ENCODE measurements at places on chromosomes 12 and 14.

DNA sequence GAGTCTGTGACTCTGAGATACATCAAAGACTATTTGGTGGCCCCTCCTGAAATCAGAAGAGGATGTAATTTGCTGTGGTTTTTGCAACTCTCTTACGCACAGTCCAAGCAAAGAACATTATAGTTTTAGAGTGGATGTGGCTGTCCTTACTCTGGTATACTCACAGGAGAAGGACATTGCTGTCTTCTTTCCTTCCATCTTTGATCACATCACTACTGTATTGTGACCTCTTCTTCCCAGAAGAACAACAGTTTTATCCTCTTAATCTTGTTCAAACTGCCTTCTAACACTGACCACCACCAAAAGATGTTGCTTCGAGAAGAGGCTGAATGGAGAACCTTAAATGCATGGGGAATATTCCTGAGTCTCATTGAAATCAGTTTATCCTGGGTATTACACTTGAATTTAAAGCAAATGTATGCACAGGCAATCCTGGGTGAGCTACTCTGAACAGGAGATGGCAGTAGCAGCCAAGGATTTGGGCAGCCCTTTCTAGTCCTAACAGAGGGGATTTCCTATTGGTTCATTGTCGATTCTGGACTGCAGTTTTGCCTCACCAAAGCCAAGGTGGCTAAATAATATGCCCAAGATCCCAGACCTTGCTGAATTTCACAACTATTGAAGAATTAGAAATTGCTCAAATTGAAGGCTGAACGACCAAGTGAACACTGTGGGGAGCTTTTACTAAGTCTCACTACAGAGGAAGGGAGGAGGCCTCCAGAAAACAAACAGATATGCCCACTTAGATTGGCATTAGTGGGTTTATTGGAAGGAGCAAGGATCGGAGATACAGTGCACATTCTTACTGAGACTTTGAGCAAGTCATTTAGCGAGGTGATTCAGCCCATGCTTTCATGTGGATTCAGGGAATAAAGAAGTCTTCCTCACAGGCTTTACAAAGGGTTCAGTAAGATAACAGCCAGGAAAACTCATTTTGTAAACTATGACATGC, 282.8 kb downstream of the PAWR start:
- no peak for DNase-seq

DNA sequence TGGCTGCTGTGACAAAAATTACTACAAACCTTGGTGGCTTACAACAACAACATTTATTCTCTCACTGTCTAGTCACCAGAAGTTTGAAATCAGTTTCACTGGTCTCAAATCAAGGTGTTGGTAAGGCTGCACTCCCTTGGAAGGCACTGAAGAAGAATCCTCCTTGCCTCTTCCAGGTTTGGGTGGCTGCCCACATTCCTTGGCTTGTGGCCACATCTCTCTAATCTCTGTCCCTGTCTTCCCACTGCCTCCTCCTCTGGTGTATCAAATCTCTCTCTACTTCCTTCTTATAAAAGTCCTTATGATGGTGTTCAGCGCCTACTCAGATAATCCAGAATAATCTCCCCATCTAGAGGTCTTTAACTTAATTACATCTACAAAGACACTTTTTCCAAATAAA, 31.0 kb downstream of the PLCZ1 start:
- no peak for DNase-seq

GRCh38 chr12:127294651-127295210, 972.2 kb upstream of the TMEM132C start:
- peak; percentile 61 for DNase-seq

DNA sequence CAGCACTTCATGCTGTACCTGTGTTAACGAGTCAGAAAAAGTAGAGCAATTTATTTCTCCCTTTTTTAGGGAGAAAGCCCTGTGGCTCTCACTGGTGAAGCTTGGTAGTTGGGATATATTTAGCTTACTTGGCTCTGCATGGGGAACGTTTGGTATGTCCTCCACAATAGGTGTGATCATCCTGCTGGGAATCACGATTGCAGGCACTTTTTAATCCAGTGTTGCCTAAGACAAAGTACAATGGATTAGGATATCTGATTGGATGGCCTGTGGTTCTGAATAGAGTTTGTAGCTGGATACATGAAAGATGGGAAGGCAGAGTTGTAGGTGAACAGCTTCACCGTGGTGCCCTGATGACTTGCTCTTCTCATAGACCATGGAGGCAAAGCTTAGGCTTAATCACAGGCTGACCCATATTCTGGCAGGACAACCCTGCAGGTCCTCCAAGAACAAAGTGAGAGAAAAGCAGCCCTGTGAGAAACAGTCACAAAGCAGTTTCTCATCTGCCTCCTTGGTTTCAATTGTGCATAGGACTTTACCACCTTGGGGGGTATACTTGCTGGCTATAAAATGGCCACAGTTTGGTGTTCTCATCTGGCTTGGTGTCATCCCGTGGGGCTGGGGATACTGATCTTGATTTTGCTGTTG, 7.5 kb downstream of the RESF1 start:
- no peak for DNase-seq

DNA sequence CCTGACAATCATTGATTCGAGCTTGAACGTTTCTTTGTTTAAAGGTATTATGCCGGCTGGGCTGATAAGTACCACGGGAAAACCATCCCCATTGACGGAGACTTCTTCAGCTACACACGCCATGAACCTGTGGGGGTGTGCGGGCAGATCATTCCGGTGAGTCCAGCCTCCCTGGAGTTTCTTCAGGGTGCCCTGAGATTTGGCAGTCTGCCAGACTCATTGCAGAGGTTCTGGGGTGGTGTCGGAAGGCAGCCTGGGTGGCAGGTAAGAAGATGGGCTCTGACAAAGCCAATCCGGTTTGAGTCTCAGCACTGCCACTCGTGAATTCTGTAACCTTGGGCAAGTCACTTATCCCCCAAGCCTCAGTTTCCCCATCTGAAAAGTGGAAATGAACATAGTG, 23.0 kb downstream of the ALDH2 start:
- DNase-seq, result no peak

- DNase-seq, result no peak
Observed at GRCh38 chr14:104724981-104725771, 1.1 kb downstream of the ADSS1 start.

DNA sequence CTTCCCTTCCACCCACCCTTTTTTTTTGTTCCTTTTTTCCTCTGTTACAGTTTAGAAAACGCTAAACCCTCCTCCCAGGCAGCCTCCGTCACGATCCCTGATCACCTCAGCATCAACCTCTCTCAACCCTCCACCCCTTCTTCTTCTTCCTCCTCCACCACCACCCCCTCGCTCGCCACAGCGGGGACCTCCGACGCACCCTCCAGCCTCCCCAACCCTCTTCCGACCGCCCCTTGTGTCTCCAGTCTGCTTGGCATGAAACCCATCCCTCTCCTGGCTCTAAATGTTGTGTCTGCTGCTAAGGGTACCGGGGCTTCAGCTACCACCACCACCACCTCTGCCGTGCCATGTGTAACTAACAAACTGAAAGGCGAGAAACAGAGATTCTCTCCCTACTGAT, 22.9 kb downstream of the PCBP2 start:
- no peak for DNase-seq

GRCh38 chr12:62435303-62436163, 31.1 kb upstream of the MON2 start:
- DNase-seq, result no peak

- DNase-seq, result no peak
Observed at GRCh38 chr14:77046721-77047120, 18.2 kb upstream of the IRF2BPL start.

DNA sequence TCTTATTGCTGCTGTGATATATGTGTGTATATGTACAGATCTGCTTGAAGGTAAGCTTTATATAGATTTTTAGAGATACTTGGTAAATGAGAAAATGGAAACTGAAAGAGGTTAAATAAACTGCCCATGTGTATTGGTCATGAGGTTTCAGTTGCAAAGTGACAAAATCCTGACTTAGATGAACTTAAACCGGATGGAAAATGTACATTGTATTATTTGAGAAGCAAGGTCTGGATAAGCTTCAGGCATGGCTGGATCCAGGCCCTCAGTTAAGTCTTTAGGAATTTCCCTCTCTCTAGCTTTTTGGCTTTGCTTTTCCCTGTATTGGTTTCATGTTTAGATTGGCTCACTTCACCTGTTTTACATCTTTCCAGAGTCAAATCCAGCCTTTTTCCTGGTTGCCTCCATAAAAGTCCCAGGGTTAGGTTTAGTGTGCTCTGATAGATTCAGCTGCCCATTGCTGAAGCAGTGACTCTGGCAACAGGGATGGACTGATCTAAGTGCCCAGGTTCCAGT, 21.0 kb upstream of the MAP1LC3B2 start:
- no peak for DNase-seq

GRCh38 chr12:25718081-25718731, 165.1 kb upstream of the LMNTD1 start:
- DNase-seq, result no peak

- no peak for DNase-seq
Observed at GRCh38 chr14:68374682-68375081, 418.2 kb downstream of the ZFP36L1 start.

GRCh38 chr12:107657133-107657532, 28.5 kb upstream of the PWP1 start:
- no peak for DNase-seq
